Large intestine (tissue), 12 donors: ENCODE measurements at places on chromosomes 6 and 20. TPM values are rescaled to one million over a fixed set of nuclear protein-coding genes. Genes with fewer than 3 reads are reported as not detected.

- H3K27me3 ChIP-seq: peaks cover 2% of the 10 kb centered on the region
- no peak overlapping the region for H3K4me3 ChIP-seq
- H3K4me1 ChIP-seq: no peaks in the 10 kb centered on the region
- DNase-seq: peak; percentile 31
- no peaks in the 10 kb centered on the region for H3K36me3 ChIP-seq
Observed at GRCh38 chr6:50030777-50031562, 9.2 kb upstream of the DEFB110 start.

GRCh38 chr6:80504882-80505281, 398.4 kb downstream of the BCKDHB start:
- H3K27ac ChIP-seq: no peak overlapping the region
- no peak overlapping the region for H3K4me3 ChIP-seq
- no peaks in the 10 kb centered on the region for H3K4me1 ChIP-seq
- H3K27me3 ChIP-seq: no peaks in the 10 kb centered on the region

- no peak overlapping the region for H3K4me3 ChIP-seq
- H3K4me1 ChIP-seq: no peaks in the 10 kb centered on the region
- no peak overlapping the region for H3K27ac ChIP-seq
- H3K36me3 ChIP-seq: no peaks in the 10 kb centered on the region
Observed at GRCh38 chr20:4369798-4370124, 351.9 kb upstream of the PRND start.

- H3K4me3 ChIP-seq: no peak overlapping the region
- H3K36me3 ChIP-seq: no peaks in the 10 kb centered on the region
- H3K27me3 ChIP-seq: peaks cover 15% of the 10 kb centered on the region
Observed at GRCh38 chr6:26318459-26319404, 46.3 kb upstream of the BTN3A2 start.

GRCh38 chr6:156976216-156977127, 199.3 kb downstream of the ARID1B start:
- no peak overlapping the region for H3K4me3 ChIP-seq
- no peaks in the 10 kb centered on the region for H3K36me3 ChIP-seq
- no peak overlapping the region for H3K27ac ChIP-seq
- peak; percentile 11 for DNase-seq
- no peaks in the 10 kb centered on the region for H3K27me3 ChIP-seq
- no peaks in the 10 kb centered on the region for H3K4me1 ChIP-seq

DNA sequence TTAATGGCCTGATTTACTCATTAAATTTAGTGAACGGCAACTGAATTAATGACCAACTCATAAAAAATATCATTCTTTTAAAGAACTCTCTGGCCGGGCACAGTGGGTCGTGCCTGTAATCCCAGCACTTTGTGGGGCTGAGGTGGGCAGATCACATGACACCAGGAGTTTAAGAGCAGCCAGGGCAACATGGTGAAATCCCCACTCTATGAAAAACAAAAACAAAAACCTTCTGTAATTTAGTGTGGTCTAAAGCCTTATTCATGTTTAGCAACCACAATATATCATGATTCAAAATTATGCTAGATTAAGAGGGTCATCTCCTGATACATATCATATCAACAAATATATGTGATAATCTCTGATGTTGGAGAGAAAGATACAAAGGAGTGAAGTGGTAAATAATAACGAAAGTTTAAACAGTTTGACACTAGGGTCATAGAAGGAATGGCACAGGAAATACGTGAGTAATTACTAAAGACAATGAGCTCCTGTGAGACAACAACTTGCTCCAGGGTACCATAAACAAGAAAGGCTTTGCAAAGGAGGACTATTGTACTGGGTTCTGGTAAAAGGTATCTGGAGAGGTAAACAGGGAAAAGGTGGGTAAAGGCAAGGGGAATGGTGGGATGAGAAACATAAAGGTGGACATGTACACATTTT, 5.7 kb downstream of the ELOVL4 start:
- DNase-seq: no peak
- H3K36me3 ChIP-seq: no peaks in the 10 kb centered on the region
- no peak overlapping the region for H3K27ac ChIP-seq
- no peak overlapping the region for H3K4me3 ChIP-seq

GRCh38 chr6:12262236-12263061, 27.7 kb upstream of the EDN1 start:
- H3K36me3 ChIP-seq: no peaks in the 10 kb centered on the region
- peak; percentile 88 for DNase-seq
- no peaks in the 10 kb centered on the region for H3K27me3 ChIP-seq
- peak overlapping the region; percentile 97 for H3K27ac ChIP-seq
- peak overlapping the region; percentile 25 for H3K4me3 ChIP-seq

DNA sequence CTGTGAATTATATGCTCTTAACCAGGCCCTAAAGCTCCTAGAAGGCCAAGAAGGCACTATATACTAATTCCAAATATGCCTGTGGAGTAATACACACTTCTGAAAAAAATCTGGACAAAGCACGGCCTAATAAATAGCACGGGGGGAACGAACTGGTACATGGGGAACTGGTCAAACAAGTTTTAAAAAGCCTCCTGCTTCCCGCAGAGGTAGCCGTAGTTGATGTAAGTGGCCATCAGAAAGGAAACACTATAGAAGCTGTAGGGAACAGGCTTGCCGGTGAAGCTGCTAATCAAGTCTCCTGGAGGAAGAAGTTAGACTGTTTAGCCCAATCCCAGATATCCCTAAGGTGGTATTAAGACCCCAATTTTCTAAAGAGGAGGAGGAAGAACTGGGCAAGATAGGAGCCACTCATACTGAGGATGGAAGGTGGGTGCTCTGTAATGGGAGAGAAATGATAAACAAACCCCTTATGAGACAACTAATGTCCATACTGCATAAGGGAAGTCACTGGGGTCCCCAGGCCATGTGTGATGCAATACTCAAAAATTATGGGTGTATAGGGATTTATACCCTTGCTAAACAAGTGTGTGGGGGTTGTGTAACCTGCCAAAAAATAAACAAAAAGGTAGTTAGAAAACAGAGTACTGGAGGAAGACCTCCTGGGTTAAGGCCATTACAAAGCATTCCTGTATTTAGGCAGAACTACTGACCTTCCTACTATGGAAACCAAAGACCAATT, 27.1 kb upstream of the ZNF318 start:
- H3K27ac ChIP-seq: no peak overlapping the region
- no peak for DNase-seq
- peaks cover 21% of the 10 kb centered on the region for H3K4me1 ChIP-seq
- no peaks in the 10 kb centered on the region for H3K27me3 ChIP-seq

- H3K27ac ChIP-seq: no peak overlapping the region
- H3K27me3 ChIP-seq: no peaks in the 10 kb centered on the region
- no peaks in the 10 kb centered on the region for H3K4me1 ChIP-seq
- H3K4me3 ChIP-seq: no peak overlapping the region
- H3K36me3 ChIP-seq: no peaks in the 10 kb centered on the region
- DNase-seq: no peak
Observed at GRCh38 chr6:74690365-74690764, 515.5 kb downstream of the COL12A1 start.

DNA sequence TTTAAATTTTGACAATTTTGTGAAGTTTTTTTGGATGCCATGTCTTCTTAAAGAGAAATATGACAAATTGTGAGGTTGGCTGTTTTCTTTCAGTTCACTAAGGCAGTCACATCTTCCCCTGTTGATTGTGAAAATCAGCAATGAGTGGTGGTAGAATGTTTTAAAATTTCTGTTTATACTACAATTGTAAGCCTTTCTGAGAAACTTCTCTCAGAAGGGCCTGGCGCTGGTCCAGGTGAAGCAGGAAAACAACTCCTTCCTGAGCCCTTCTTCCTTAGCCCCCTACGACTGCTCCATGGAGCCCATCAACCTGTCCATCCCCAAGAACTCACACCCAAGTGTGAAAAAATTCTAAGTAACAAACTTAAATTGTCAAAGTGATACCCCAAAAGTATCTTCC, 80.6 kb downstream of the SSR1 start:
- no peaks in the 10 kb centered on the region for H3K27me3 ChIP-seq
- H3K4me3 ChIP-seq: no peak overlapping the region
- no peak for DNase-seq
- peaks cover 77% of the 10 kb centered on the region for H3K36me3 ChIP-seq
- no peak overlapping the region for H3K27ac ChIP-seq
- peaks cover 17% of the 10 kb centered on the region for H3K4me1 ChIP-seq

GRCh38 chr20:13265941-13266340, 44.9 kb downstream of the ISM1 start:
- no peak for DNase-seq
- no peaks in the 10 kb centered on the region for H3K36me3 ChIP-seq
- H3K4me3 ChIP-seq: no peak overlapping the region
- no peaks in the 10 kb centered on the region for H3K27me3 ChIP-seq

DNA sequence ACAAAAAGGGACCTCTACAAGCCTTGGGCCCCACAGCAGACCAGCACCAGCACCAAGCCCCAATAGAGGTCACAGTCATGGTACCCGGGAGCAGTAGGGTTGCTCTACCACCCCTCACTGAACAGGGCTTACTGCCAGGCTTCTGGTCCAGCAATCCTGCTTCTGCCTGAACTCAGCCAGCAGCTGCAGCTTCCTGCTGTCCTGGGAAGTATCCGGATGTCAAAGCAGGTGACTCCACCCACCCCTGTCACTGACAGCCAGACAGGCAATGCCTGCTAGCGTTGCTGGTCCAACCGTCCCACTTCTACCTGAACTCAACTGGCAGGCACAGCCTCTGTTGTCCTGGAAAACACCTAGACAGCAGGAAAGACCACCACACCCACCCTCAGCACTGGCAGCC, 47.0 kb upstream of the PCSK2 start:
- H3K27me3 ChIP-seq: no peaks in the 10 kb centered on the region
- no peaks in the 10 kb centered on the region for H3K36me3 ChIP-seq
- H3K4me3 ChIP-seq: no peak overlapping the region
- DNase-seq: no peak

DNA sequence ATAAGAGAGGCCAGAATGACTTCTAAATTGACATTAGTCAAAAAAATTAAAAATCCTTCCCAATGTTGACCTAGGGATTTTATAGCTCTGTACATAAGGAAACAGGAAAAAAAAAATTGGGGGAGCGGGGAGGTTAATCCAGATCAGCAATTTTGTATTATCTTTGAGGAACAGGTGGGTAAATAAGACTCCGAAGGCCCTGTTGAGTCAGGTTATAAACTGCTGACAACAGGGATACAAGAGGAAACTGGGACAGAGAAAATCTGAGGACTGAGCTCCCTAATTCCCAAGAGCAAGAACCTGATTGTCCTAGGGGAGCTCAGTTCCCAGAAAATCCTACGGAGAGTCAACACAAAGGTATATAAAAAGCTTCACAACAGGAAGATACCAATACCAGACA, 26.8 kb upstream of the CRIP3 start:
- peaks cover 21% of the 10 kb centered on the region for H3K4me1 ChIP-seq
- DNase-seq: peak; percentile 12
- H3K4me3 ChIP-seq: no peak overlapping the region
- peaks cover 27% of the 10 kb centered on the region for H3K36me3 ChIP-seq

DNA sequence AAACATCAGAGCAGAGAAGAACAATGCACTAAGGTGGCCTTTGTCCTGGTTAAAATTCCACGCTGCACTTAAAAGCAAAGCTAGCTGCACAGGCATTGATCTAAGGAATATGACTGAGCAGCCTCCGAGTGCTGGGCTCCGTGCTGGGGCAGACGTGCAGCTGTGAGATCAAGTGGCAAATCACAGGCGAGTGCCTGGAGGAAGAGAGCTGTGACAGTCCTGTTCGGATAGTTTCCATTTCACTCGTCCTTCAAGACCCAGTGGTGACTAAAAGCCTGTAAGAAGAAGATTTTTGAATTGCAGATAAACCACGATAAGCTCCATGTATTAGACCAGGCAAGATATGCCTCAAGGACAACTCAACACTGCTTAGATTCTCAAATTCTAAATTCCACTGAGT, 247.9 kb downstream of the ANKRD60 start:
- no peaks in the 10 kb centered on the region for H3K36me3 ChIP-seq
- no peak overlapping the region for H3K27ac ChIP-seq
- no peak for DNase-seq
- no peaks in the 10 kb centered on the region for H3K27me3 ChIP-seq
- H3K4me1 ChIP-seq: no peaks in the 10 kb centered on the region

DNA sequence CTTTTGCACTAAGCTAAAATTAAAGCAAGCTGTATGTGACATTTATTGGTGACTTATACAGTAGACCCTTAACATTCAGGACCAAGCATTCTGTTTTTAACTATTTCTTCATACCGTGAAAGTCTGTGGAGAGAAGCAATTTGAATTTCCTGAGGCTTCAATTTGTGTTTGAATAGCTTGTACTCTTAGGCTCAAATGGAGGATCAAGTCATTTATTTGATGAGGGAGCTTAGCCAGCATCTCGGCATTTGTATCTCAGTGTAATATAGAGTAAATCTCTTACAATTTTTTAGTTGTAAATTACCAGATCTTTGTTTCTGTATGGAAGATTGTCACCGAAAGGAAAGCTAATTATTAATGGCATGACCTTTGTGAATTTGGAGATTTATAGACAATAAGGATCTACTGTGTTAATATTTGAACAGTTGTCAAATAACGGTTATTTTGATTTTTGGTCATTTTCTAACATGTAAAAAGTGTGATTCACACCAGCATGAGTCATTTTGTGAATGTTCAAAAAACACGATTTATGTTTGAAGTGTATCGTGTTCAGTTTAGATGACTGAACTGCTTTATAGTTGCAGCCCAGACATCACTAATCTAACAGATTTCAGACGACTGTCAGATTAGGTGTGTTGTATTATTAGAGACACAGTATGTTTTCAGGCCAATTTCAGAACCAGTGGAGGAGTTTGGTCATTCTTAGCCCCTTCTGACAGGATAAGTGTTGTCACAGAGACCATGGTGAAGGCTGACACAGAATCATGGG, 332.9 kb downstream of the CDKAL1 start:
- no peak overlapping the region for H3K4me3 ChIP-seq
- no peaks in the 10 kb centered on the region for H3K36me3 ChIP-seq
- H3K4me1 ChIP-seq: no peaks in the 10 kb centered on the region
- H3K27ac ChIP-seq: no peak overlapping the region

- no peak overlapping the region for H3K4me3 ChIP-seq
- no peaks in the 10 kb centered on the region for H3K36me3 ChIP-seq
- no peaks in the 10 kb centered on the region for H3K4me1 ChIP-seq
- no peak for DNase-seq
- no peaks in the 10 kb centered on the region for H3K27me3 ChIP-seq
Observed at GRCh38 chr6:122069932-122070331, 329.5 kb upstream of the HSF2 start.

GRCh38 chr6:161319231-161319630, 45.4 kb upstream of the AGPAT4 start:
- no peaks in the 10 kb centered on the region for H3K36me3 ChIP-seq
- H3K4me1 ChIP-seq: no peaks in the 10 kb centered on the region
- no peak overlapping the region for H3K4me3 ChIP-seq
- no peak for DNase-seq

Gene MDFI
- 22.1 TPM for polyA plus RNA-seq

Gene CYP39A1
- polyA plus RNA-seq: 3.4 TPM

Gene COL19A1
- polyA plus RNA-seq: 3.4 TPM

Gene IL17F
- 0.55 TPM for polyA plus RNA-seq
